NCI-H2081 (cell line): ENCODE measurements at places on chromosomes 2 and 18.
A peak's percentile ranks its signal among the peaks of the same experiment; 100 is the strongest.

GRCh38 chr2:84741182-84741822 is 139.6 kb downstream of the TRABD2A start:
- DNase-seq = no peak

GRCh38 chr2:119760956-119761275 is 1.2 kb downstream of the PTPN4 start:
- DNase-seq = no peak

- peak; percentile 68 for DNase-seq
Observed at GRCh38 chr2:53460347-53460746, 307.3 kb upstream of the CHAC2 start.

- DNase-seq = no peak
Observed at GRCh38 chr2:40803900-40804299, 352.0 kb upstream of the SLC8A1 start.

- no peak for DNase-seq
Observed at GRCh38 chr18:55268151-55268601, 308.9 kb upstream of the CCDC68 start.

DNA sequence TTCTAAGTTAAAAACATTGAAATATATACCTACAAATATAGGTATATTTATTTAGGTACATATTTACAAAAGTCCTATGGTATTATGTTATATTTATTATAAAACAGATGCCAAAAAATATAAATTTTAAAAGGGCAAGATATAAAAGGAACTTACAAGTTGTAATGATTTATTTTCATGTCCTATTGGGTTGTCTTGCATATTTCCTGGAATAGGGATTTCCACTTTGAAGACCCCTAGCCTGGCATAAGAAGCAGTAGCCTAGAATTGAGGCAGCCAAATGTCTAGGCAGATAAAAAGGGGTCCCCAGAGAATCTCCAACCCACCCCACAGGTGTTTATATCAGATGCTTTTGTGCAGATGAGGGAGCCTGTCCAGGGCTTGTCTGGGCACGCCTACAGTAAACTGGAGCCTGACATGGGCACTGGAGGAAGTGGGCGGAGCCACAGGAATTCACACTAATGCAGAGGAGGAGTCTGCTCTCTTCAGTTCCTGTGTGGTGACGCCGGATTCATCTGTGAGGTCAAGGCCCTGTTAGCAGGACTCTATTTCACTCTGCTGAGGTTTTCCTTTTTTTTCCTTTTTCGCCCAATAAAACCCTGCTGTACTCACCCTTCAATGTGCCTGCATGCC is 1088.9 kb upstream of the PIK3C3 start:
- peak; percentile 9 for DNase-seq

DNA sequence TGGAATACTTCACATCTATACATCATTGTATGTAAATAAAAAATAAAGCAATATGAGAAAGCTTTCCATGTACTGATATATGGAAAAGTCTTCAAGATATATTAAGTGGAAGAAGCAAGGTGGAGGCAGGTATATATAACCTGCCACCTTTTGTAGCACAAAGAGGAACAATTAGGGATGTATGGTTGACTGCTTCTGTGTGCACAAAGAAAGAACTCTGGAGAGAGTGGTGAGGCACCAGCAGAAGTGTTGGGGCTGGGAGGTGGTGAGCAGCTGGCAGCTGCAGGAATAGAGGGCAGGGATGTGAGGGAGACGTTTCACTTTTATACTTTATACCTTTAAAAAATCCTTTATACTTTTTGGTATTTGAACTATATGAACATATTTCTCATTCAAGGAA is 26.1 kb downstream of the KIF5C start:
- DNase-seq = peak; percentile 81

GRCh38 chr18:62828091-62828640 is 112.8 kb downstream of the PHLPP1 start:
- DNase-seq = no peak

DNA sequence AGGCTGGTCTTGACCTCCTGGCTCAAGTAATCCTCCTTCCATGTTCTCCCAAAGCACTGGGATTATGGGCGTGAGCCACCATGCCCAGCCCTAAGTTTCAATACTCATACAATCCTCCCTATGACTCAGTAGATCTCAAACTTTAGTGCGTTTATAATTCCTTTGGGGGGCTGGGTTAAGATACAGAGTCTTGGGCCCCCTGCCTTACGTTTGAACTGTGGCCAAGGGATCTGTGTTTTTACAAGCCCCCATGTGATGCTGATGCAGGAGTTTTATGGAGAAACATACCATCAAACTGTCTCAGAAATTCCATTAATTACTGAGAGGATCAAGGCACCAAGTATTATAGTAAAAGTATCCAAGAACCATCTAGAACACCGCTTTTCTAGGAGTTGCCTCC is 38.2 kb upstream of the FAM136A start:
- no peak for DNase-seq

GRCh38 chr2:393711-394696 is 106.1 kb upstream of the ALKAL2 start:
- DNase-seq = no peak
